ENCODE measurements at places on chromosomes 4 and X.

DNA sequence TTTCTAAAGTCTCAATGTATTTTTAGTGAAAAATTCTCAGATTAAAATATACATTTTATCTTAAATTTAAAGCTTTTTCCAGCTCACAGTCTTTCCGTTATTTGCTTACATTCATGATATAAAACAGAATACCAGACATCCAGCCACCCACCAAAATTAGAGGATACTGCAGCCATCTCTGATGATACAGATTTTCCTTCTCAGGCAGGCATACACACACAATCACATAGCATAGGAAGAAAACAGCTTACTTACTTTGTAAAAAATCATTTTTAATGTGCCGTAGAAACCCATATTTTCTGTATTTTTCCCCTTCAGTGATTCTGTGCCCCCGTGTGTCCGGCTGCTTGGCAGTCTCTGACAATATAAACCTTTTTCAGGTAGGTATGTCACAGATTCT, 183.7 kb downstream of the FBXW7 start:
- DNase-seq, result no peak

GRCh38 chr4:176320976-176321361, 1.2 kb downstream of the SPCS3 start:
- no peak for DNase-seq

DNA sequence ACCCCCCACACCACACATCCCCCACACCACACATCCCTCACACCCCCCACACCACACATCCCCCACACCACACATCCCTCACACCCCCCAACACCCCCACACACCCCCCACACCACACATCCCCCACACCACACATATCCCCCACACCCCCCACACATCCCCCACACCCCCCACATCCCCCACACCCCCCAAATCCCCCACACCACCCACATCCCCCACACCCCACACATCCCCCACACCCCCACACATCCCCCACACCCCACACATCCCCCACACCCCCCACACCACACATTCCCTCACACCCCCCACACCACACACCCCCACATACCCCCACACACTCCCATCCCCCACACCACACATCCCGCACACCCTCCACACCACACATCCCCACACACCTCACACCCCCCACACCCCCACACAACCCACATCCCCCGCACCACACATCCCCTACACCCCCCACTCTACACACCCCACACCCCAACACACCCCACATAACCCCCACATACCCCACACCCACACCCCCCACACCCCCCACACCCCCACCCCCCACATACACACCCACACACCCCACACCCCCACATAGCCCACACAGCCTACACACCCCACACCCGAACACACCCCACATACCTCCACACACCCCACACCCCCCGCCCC, 172.9 kb downstream of the DCLK2 start:
- no peak for DNase-seq

- no peak for DNase-seq
Measured at GRCh38 chrX:20437683-20438082, 171.0 kb upstream of the RPS6KA3 start.

GRCh38 chr4:31538877-31539276, 818.7 kb downstream of the PCDH7 start:
- no peak for DNase-seq

DNA sequence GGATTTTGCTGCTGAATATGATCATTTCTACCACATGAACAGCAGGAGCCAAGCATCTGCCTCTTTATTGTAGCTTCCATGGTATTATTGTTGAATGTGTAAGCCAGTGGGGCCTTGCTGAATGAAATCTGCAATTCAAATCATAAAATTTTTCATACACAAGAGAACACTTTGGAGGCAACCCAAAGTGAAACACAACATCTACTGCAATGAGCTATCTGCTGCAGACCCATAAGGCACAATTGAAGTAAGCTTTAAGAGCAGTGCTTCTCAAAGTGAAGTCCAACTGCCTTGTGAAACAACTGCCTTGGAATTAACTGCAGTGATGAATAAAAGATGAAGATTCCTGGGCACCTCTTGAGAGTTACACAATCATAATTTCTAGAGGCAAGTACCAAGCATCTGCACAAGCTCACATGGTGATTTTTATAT, 626.3 kb upstream of the INTU start:
- DNase-seq, result peak; percentile 32

GRCh38 chr4:11037637-11038036, 353.1 kb upstream of the CLNK start:
- DNase-seq, result no peak

All from foreskin fibroblast (primary cell).